PC-9 (cell line): ENCODE measurements at places on chromosomes 11 and 22. TPM values are rescaled to one million over a fixed set of nuclear protein-coding genes. Genes with fewer than 3 reads are reported as not detected.

DNA sequence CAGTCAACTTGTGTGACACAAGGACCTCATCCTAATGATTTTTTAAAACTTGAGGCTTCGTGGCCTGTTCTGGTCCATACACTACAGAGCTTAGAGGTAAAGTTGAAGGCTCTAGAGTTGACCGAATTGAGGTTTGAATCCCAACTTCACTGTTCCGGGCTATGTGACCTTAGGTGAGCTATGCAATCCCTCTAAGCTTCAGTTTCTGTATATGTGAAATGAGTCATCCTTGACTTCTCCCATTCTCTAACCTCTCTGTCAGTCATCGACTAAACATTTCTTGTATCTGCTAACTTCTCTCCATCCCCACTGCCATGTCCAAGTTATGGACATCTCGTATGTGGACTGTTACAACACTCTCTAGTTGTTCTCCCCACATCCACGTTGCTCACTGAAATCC is 178.2 kb upstream of the TMEM45B start:
- peaks cover 56% of the 10 kb centered on the region for H3K4me1 ChIP-seq
- no peak overlapping the region for H3K4me3 ChIP-seq
- H3K27ac ChIP-seq = peak overlapping the region; percentile 72
- H3K27me3 ChIP-seq = no peaks in the 10 kb centered on the region
- H3K36me3 ChIP-seq = no peaks in the 10 kb centered on the region

- H3K4me3 ChIP-seq = no peak overlapping the region
- no peak for DNase-seq
- H3K27me3 ChIP-seq = no peaks in the 10 kb centered on the region
- H3K36me3 ChIP-seq = peaks cover 62% of the 10 kb centered on the region
These were observed 10.7 kb upstream of the B3GAT3 start for GRCh38 chr11:62632492-62632891.

- H3K27me3 ChIP-seq = no peaks in the 10 kb centered on the region
- no peak overlapping the region for H3K27ac ChIP-seq
- no peaks in the 10 kb centered on the region for H3K4me1 ChIP-seq
- no peaks in the 10 kb centered on the region for H3K36me3 ChIP-seq
- DNase-seq = no peak
- no peak overlapping the region for H3K4me3 ChIP-seq
These were observed 23.2 kb downstream of the FADS2 start for GRCh38 chr11:61851113-61851899.

DNA sequence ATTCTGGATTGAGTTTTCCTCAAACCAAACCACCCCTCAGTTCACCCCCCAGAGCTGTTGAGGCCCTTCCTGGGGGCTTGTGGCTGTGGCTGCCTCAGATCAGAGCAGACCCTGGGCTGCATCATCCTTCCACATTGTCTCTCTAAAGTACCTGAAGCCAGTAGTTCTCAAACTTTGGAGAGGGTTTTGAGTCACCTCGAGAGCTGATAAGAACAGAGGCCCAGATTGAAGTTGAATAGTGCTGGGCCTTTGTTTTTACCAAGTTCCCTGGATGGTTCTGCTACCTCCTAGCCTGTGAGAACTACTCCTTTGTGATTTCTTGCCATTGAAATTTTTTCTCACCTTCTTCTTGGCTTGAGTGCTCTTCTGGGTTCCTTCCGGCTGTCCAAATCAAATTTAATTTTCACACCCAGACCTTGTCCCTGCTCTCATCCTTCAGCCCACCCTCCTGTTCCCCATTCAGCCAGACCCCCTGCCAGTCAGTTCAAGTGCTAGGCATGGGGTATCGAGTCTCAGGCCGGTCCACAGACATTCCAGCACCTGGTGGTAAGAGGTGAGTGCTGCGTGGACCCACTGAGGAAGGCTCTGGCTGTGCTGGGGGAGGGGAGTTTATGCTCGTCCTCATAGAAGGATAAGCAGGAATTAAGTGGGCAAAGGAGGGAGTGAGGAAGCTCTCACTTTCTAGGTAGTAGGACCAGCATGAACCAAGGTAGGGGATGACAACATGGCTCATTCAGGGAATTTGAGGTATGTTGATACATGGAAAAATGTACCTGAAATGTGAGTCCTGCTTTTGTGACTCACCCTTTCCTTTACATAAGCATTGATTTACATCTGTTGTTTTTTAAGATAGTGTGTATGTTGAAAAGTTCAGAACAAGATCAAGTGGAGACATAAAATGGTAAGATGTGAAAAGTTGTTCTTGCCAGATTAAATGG is 116.5 kb downstream of the PTPRJ start:
- peak; percentile 92 for DNase-seq
- no peak overlapping the region for H3K4me3 ChIP-seq
- H3K36me3 ChIP-seq = no peaks in the 10 kb centered on the region
- peak overlapping the region; percentile 53 for H3K27ac ChIP-seq
- H3K4me1 ChIP-seq = peaks cover 23% of the 10 kb centered on the region

GRCh38 chr11:41245704-41246398 is 213.6 kb downstream of the LRRC4C start:
- H3K27me3 ChIP-seq = no peaks in the 10 kb centered on the region
- no peak for DNase-seq
- no peak overlapping the region for H3K4me3 ChIP-seq
- no peaks in the 10 kb centered on the region for H3K36me3 ChIP-seq

Gene KRTAP5-2
- not detected in 2 replicates for total RNA-seq

Gene TREH
- total RNA-seq = not detected in 2 replicates

DNA sequence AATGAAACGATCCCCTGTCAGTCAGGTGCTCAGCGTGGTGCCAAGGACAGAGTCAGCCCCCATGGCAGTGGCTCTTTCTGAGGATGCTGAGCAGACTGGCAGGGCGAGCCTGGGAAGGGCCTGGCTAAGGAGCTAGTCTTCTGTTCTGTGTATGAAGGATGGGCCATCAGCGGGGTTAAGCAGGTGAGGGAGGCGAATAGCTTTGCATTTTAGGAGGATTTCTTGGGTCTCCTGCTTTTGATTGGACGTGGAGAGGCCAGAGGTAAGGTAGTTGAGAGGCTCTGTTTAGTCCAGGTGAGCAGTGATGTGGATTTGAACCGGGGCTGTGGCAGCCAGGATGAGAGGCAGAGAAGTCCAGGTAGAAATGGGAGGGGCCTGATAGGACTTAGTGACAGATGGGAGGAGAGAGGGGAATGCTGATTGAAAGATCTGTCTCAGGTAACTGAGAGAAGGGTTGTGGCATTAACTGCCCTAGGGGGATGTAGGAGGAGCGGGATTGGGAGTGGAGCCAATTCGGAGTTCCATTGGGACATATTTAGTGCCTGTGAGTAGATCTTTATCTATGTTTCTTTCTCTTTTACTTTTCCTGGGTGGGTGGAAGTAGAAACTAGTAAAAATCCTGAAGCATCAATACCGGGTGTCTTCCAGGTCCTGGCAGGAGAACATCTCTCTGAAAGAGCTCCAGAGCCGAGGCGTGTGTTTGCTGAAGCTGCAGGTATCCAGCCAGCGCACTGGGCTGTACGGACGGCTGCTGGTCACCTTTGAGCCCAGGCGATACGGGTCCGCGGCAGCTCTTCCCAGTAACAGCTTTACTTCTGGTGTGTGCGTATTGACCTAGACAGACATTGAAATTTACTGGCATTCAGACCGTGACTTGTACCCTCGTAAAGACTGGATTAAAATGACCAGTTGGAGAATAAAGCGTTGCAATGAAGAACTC is 2.0 kb downstream of the IGHMBP2 start:
- DNase-seq = peak; percentile 21
- no peak overlapping the region for H3K27ac ChIP-seq

Gene MS4A15
- not detected in 2 replicates for total RNA-seq

DNA sequence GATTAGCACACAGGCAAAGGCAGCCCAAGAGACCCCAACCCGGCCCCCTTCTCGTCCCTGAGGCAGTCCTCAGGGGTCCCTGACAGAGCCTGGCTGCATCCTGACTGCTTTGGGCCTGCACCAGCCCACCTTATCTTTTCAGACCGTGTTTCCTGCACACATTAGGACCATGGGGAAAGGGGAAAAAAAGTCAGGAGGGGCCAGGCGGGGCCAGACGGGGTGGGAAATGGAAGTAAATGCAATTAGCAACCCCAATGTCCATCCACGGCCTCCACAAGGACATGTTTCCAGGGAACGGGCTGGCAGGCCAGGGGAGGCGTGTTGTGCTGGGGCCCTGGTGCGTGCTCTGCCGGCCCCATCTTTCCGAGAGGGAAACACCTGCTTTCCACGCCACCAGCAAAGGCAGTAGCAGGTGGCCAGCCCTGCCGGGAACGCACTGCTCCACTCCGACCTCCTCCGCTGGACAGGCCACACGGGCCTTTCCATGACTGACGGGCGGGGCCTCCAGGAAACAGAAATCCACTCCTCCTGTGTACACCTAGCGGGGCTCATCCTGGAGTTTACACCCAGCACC is 7.4 kb downstream of the EHD1 start:
- no peak for DNase-seq
- H3K36me3 ChIP-seq = peaks cover 29% of the 10 kb centered on the region
- H3K4me3 ChIP-seq = no peak overlapping the region
- 0 out of 2 replicates have a peak overlapping the region, but pooled peaks have one; percentile 7 for H3K27ac ChIP-seq
- H3K4me1 ChIP-seq = peaks cover 61% of the 10 kb centered on the region

Gene DKK3
- 11.5 and 13.9 TPM in 2 replicates for total RNA-seq

GRCh38 chr22:46219636-46220035 is 30.5 kb downstream of the CDPF1 start:
- no peak overlapping the region for H3K27ac ChIP-seq
- 0 out of 2 replicates have a peak, but pooled peaks cover 6% of the 10 kb centered on the region for H3K36me3 ChIP-seq
- H3K4me3 ChIP-seq = no peak overlapping the region
- H3K27me3 ChIP-seq = no peaks in the 10 kb centered on the region
- no peaks in the 10 kb centered on the region for H3K4me1 ChIP-seq

DNA sequence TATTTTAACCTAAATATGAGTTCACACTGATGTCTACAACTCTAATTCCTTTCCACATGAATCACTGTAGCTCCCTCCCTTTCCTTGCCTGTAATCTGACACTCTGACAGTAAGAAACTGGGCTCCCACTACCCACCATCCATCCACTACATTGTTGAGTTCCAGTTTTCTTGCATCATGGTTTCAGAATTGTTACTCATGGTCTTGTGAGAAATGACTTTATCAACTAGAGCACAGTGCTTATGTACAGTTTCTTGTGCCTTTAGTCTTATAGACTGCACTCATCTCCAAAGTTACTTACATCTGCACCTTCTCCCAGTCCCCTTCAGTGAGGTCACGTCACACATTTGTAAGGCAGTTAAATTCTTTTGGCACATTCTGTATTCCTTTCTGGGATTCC is 78.6 kb downstream of the RTL6 start:
- H3K4me3 ChIP-seq = no peak overlapping the region
- no peak overlapping the region for H3K27ac ChIP-seq
- peak; percentile 59 for DNase-seq
- no peaks in the 10 kb centered on the region for H3K4me1 ChIP-seq

- DNase-seq = no peak
- no peak overlapping the region for H3K27ac ChIP-seq
- H3K4me1 ChIP-seq = no peaks in the 10 kb centered on the region
- no peak overlapping the region for H3K4me3 ChIP-seq
- H3K36me3 ChIP-seq = no peaks in the 10 kb centered on the region
These were observed 9.8 kb upstream of the TAGLN start for GRCh38 chr11:117189191-117189940.

Gene PRG3
- total RNA-seq = not detected in 2 replicates

Gene OR6A2
- total RNA-seq = 0.48 TPM in 1 of 2 replicates, not detected in the other
